ENCODE measurements at places on chromosomes 16 and 17.

GRCh38 chr17:4019275-4019674 is 55.0 kb upstream of the ATP2A3 start:
- no peak for DNase-seq

DNA sequence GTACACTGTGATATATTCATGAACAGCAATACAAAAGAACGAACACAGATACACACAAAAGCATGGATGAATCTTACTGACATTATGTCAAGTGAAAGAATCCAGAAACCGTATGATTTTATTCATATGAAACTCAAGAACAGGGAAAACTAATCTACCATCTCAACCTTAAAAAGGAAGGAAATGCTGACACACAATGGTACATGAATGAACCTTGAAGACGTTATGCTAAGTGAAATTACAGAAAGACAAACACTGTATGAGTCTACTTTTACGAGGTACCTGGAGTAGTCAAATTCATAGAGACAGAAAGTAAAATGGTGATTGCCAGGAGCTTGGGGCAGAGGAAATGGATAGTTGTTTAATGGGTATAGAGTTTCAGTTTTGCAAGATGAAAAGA is 8.7 kb upstream of the PRKCB start:
- DNase-seq: no peak

- no peak for DNase-seq
Observed at GRCh38 chr17:15744885-15745284, 12.8 kb downstream of the TBC1D26 start.

DNA sequence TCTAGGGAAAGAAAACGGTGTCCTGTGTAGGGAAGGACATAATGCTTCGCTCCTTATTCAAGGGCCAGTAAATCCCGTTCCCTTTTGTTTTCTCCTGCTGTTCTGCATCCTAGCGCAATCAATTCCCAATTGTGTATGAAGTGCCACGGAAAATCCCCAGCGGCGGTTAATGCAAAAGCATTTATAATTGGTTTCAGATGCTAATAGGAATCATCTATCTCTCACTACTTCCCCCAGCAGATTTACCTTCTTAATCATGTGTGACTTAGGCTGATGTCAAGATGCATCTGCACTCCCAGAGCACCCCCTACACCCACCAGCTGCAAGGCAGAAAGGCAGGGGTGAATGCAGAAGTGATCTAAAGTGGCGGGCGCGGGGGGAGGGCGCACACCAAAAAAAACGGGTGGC is 32.7 kb upstream of the SSTR2 start:
- no peak for DNase-seq

GRCh38 chr17:30363715-30364202 is 15.0 kb upstream of the CPD start:
- peak; percentile 91 for DNase-seq

DNA sequence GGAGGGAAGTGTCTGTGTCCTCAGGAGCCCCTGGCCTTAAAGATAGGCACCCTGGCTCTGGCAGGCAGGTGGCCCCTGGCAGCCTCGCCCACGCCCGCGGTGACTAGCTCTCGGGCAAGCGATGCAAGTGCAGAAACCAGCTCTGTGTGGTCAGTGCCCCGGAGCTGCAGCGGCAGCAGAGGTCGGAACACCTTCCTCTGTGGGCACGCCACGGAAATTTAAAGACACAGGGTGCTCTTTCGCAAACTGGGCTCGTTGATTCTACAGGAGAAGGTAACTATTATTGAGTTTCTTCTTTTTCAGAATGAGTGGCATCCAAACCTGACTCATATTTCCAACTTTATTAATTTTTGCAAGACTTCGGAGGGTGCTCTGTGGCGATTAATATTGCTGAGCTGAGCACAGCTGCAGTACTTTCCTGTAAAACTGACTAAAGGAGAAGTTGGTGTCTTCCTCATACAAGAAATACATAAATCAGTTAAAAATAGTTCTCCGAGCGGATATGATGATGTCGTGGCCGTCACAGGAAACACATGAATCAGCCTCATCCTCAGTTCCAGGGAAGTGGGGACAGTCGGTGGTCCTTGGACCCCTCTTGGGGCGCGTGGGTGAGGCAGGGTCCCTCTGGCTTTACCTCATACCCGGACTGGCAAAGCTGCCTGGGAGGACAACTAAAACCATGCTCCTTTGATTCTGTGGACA is 120.2 kb downstream of the METRNL start:
- DNase-seq: peak; percentile 47

DNA sequence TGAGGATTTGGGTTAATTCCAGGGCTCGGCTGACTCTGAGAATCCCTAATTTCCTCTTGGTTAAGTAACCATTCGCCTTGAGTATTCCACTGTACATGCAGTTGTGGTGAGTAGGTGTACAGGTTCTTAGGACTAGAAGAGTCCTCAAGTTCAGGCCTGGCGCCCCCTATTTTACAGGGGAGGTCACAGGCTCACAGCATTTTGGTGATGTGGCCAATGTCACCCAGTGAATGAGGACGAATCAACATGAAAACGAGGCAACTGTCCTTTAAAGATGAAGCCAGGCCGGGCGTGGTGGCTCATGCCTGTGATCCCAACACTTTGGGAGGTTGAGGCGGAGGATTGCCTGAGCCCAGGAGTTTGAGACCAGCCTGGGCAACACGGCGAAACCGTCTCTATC is 55.4 kb downstream of the ABCC6 start:
- DNase-seq: no peak

- DNase-seq: no peak
Observed at GRCh38 chr17:58331815-58332777, 3.5 kb upstream of the TSPOAP1 start.

DNA sequence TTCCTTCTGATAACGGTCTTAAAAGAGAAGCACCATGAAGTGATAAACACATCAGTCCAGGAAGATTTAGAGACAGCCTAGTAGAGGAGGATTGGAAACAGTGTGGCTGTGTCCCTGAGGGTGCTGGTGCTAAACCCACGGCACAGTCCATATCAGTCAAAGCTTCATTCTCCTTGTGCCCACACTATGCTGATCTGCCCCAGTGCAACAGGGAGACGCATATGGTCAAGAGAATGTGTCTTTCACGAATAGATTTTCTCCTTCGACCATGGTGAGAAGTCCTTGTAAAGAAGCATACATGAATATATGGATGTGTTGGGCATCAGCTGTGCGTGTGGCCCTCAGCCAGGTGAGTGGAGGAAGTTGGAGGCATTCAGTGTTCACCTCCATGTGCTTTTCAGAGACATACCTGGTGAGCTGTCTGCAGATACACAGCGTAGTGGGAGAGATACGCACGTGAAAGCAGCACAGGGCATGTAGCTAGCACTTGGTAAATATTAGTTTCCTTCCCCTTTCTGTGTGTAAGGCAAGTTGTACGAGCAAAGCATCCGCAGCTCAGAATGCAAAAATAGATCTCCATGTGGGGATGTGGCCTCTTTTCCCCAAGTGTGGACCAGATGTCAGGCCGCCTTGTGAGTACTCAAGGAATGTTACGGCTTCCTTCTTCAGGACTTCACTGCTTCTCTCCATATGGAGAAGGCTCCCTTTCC is 29.4 kb downstream of the HLF start:
- DNase-seq: peak; percentile 86

GRCh38 chr16:22264786-22265185 is 32.4 kb upstream of the POLR3E start:
- DNase-seq: peak; percentile 90

- DNase-seq: no peak
Observed at GRCh38 chr17:64974750-64975317, 55.6 kb upstream of the LRRC37A3 start.

- DNase-seq: no peak
Observed at GRCh38 chr16:57204675-57205074, 18.5 kb downstream of the RSPRY1 start.

- no peak for DNase-seq
Observed at GRCh38 chr17:39717660-39718059, 12.7 kb downstream of the MIEN1 start.

DNA sequence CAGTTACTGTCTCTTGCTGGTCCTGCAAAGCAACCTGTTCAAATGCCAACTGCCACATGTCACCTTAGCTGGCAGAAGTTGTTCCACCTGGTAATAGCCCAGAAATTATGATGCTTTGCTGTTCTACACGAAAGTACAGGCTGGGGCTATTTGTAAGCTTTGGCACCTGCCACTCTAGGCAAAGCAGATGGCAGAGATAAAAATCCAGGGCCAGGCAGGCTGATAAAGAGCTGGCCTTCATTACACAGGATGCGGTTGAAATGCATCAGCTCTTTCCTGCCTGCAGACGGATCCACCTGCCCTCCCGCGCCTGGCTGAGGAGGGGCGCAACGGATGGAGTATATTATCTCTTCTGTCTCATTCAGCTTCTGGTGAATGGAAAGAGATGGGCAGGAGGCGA is 29.3 kb upstream of the KDM8 start:
- no peak for DNase-seq

DNA sequence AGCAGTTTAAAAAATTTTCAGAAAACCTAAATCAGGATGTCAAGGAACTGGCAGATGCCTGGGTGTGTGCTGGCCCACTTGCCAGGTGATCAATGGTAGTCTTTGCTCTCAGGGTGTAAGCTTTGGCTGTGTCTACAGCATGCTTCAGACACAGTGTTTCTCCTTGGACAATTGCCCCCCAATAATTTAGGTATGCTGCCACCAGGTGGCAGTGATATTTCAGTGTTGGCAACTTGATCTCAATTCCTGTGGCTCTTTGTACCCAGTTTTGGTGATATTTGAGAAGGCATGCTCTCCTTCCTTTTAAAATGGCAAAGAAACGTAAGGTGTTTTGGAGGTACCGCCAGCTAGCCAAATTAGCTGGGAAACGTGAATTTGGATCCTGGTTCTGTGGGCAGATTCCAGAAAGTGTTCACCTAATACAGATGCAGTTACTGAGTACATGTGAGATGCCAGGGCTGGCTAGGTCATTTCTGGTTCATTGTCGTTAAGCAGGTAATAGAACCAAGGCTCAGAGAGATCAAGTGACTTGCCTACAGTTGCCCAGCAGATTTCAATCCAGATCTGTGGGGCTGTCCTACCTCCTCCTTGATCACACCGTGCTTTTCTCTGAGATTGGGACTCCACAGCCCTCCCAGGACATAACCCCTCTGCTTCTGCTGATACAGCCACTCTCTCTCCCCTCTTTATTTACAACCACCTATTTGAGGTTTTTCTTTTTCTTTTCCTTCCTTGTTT is 155.6 kb upstream of the PLCG2 start:
- DNase-seq: peak; percentile 76

DNA sequence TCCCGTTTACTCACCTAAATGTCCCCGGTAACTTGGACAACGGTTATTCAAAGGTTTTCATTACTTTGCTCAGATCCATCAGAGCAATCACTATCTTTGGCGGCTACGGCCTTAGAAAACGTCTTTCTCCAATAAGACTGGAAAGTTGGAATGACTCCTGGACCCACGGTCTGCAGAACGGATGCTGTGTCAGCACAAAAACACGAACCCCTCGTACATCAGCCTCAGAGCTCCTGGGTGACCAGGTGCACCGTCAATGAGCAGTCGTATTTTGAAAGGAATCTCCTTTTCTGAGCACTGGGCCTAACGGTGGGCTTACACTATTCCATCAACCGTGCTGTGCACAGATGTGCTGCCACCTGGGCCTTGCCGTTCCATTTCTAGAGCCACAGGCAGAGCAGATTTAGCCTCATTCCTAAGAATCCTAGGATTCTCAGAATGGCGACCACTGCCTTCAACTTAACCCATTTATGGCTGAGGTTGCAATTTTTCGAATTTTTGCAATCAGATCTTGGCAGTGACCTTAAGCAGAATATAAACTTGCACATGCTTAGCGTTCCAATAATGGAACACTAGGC is 110.8 kb upstream of the ZNF750 start:
- no peak for DNase-seq

DNA sequence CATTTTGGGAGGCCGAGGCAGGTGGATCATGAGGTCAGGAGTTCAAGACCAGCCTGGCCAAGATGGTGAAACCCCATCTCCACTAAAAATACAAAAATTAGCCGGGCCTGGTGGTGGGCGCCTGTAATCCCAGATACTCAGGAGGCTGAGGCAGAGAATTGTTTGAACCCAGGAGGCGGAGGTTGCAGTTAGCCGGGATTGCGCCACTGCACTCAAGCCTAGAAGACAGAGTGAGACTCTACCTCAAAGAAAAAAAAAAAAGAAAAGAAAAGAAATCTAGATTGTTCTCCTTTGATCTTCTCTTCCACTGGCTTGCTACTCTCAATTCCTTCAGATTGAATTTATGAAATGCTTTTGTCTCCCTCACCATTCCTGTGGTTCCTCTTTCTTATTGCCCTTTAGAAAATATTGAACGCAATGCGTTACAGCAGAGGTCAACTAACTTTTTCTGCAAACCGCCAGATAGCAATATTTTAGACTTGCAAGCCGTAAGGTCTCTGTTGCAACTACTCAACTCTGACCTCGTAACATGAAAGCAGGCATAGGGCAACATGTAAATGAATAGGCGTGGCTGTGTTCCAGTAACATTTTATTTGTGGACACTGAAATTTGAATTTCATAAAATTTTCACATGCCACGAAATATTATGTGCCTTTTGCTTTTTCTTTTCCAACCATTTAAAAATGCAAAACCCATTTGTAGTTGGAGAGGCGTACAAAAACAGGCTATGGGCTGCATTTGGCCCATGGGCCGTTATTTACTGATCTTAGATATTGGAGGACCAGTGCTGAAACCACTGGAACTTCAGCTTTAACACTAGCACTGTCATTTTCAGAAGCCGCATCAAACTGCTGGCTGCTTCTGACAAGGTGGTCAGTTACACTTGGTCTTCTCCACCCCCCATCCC is 24.8 kb downstream of the PITPNC1 start:
- DNase-seq: no peak

GRCh38 chr17:41511116-41511515 is 5.7 kb upstream of the KRT13 start:
- DNase-seq: no peak

DNA sequence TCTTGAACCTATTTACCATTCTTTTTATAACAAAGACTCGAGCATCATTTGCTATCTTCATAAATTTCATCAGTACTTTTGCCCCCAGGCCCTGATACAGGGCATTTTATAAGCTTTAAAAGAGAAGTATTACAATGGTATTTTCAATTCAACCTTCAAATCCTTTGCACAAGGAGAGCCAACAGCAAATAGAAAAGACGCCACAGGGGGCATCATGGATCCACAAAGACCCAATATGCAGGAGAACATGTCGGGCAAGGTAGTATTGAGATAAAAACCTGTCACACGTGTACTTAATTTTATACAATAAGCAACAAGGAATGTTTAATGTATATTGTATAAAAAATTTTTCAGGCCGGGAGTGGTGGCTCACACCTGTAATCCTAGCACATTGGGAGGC is 10.2 kb downstream of the MAP3K14 start:
- no peak for DNase-seq

DNA sequence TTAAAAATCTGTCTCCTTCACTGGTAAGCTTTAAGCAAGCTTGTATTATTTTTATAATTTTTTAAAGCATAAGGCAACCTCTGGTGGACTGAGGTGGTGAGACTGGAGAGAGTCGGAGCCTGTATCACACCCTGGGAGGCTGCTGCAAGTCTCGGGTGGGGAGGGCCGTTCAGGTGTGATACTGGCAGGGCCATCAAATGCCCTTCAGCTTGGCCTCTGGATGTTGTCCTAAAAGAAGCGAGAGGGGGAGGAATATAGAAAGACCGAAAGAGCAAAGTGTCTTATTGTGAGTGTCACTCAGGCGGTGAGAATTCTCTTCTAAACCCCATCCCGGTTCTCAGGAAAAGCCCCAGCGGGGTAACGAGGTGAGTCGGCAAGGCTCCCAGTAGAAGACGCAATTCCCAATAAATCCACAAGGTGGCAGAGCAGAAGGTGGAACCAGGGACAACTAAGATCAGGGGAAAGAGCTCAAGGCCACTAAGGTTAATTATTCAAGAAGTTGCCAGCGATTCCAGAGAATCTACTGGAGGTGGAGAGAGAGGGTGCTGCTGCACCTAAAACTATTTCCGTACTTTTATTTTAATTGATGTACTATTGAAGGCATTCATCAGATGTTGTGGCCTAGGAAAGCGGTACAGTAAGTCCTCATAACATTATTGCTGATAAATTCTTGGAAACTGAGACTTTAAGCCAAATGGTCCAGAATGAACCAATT is 14.1 kb downstream of the C17orf67 start:
- peak; percentile 57 for DNase-seq

Data from foreskin fibroblast (primary cell).